Placental epithelial cell (primary cell): ENCODE measurements at places on chromosomes 6 and 20. TPM values are rescaled to one million over a fixed set of nuclear protein-coding genes. Genes with fewer than 3 reads are reported as not detected.

Gene PSORS1C2
- not detected in 2 replicates for total RNA-seq

Gene LRRN4
- total RNA-seq: 0.39 and 2.6 TPM in 2 replicates

Gene SEMG2
- total RNA-seq: not detected in 2 replicates

Gene LAMA4
- total RNA-seq: 0.22 and 1.2 TPM in 2 replicates
